ENCODE measurements at places on chromosomes 3 and 15.
A peak's percentile ranks its signal among the peaks of the same experiment; 100 is the strongest.

GRCh38 chr3:144059481-144059880, 87.9 kb downstream of the DIPK2A start:
- no peak for DNase-seq

DNA sequence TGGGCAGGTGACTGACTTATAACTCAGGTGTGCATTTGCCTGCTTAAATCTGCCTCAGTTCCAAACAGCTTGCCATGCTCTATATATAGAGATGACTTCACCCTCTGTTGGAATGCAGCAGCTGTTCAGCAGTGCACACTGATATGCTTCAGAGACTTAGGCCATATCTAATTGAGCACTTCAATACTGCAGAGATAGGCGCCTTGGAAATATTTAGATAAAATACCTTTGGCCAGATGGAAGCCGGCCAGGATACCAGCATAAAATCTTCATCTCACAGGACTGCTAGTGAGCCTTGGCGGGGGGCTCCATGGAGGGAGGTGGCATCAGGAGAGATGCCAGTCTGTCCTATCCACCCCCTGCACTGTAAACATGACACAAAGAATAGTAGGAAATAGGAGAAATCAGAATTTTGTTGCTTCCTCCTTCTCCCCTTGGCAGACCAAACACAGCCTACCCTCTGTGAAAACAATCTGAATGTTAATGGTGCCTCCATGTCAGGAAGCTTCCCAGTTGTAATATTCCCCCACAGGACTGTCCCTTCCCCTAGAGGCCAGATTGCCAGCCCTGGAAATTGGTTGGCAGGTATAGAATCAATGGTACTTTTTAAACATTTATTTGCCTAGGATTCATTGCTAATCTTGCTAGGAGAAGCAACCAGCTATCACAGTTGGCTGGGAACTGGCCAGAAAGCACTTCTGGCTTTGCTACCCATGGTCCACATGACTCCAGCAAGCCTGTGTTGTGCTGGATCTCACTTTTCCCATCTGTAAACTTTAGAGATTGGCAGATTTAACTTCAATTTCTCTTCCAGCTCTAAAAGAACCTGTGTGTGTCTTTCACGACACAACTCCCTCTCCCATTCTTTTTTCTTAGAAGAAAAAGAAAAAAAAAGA, 215.5 kb upstream of the KCNMB2 start:
- peak; percentile 27 for DNase-seq

- DNase-seq = no peak
Observed at GRCh38 chr3:158005391-158006100, 100.7 kb downstream of the SHOX2 start.

DNA sequence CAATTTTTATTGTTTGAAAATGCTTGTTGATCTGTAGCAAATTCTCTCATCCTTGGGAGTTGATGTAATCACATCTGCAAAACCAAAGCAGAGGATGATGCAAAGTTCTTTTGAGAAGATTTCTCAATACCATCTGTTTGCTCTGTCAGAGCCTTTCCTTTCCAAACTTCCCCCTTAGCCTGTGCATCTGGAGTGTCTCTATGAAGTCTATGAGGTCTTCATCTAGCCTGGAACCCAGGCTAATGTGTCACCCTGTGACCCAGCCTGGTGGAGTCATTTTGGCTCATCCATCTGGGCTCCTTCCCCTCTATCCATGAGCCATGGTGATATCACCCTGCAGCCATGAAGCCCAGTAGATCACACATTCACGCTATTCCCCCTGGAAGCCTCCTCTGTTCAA, 123.2 kb upstream of the SLC7A14 start:
- DNase-seq = no peak

GRCh38 chr3:70426071-70426470, 113.6 kb upstream of the MDFIC2 start:
- DNase-seq = no peak

DNA sequence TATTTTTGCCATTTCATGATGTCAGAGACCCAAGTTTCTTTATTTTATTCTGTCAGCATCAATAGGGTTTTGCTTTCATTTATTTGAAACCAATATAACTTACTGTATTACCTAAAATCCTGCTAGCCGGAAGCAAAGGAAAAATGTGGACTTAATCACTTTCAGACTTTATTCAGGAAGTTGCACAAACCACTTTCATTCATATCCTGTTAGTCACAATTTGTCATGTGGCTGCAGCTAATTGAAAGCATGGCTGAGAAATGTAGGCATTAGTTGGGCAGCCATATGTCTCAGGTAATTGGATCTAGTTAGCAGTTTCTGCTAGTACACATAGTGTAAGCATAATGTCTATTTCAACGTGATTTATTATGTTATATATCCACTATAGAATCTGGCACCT, 462.3 kb upstream of the SGO1 start:
- DNase-seq = no peak

DNA sequence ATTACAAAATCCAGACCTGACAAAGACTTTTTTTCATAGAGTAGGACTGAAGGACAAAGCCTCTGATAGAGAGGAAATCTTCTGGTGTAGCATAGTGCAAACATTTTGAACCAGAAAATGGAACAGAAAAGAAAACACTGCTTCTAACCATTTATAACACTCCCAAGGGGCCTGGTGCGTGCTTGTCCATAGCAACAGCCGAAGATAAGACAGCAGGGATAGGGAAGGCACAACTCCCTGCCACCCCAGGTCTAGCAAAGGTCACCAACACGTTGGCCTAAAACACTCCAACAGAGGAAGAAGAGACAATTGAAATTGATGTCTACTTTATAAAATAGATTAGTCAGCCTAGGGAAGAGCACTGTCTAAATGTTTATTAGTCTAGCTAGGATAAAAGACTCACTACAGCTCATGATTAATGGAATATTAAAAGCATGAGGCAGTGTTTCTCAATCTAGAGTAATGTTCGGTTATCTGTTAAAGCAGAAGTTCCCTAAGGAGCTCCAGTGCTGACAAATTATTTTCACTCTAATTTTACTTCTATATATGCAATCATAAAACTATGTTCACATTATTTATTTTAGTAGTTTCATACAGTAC, 145.2 kb downstream of the P3H2 start:
- DNase-seq = no peak

DNA sequence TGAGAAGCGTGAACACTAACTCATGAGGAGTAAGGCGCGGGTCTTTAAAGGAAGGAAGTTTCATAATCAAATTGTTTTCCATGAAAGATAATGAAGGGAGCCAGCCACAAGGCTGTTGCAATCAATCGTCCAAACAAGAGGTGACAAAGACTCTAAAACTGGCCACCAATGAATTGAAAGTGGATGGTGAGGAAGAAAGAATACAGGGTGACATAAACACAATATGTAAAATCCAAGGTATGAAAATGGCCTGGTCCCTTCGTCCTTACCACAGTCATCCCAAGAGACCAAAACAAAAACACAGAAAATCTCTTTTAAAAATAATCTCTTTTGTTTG, 12.0 kb downstream of the CD86 start:
- DNase-seq = no peak

DNA sequence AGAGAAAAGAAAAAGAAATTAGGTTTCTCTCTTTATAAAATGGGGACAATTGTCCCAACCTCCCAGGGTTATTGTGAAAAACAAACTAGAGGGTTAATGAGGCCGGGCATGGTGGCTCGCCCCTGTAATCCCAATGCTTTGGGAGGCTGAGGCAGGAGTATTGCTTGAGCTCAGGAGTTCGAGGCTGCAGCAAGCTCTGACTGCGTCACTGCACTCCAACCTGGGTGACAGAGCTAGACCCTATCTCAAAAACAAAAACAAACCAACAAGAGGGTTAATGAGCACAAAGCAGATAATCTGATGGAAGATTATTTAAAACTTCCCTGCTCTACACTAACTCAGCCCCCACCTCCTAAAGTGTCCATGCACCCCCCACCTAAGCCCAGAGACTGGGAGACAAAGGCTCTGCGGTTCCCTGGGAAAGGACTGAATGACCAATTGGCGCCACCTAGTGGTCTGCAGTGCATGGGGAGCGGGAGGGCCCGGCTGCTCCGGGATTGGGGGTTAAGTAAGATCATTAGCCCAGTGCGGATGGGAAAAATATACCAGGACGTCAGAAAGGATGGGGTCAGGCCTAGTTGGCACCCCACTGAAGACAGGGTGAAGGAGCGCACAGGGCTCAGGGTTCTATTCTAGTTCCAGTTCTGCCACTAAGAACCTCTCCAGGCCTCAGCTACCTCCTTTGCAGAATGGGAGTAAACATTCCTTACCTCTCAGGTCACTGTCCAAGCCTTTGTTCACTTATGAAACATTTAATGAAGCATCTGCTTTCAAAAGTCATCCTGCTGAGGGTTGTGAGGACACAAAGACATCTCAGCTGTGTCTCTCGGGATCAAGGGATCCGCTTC, 15.6 kb downstream of the PIF1 start:
- DNase-seq = peak; percentile 72

DNA sequence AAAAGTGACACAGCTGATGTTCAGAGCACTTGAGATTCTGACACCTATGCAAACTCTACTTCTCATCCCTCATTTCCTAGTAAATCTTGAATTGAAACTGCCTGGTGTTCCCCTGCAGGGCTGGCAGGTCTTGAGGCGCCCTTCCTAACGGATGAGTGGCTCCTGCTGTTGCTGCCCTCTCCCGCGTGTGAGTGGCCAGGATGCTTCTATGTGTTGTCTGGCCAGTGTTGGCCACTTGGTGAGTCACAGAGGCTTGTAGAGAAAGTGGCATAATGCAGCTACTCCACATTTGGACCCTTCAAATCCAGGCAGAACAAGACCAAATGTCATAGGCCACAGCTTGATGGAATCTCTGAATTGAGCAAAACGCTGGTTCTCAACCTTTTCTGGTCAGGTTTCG, 63.6 kb downstream of the MOBP start:
- DNase-seq = no peak

- peak; percentile 1 for DNase-seq
Observed at GRCh38 chr15:79339588-79340314, 28.8 kb downstream of the TMED3 start.

GRCh38 chr3:16332904-16333426, 68.0 kb downstream of the OXNAD1 start:
- no peak for DNase-seq

DNA sequence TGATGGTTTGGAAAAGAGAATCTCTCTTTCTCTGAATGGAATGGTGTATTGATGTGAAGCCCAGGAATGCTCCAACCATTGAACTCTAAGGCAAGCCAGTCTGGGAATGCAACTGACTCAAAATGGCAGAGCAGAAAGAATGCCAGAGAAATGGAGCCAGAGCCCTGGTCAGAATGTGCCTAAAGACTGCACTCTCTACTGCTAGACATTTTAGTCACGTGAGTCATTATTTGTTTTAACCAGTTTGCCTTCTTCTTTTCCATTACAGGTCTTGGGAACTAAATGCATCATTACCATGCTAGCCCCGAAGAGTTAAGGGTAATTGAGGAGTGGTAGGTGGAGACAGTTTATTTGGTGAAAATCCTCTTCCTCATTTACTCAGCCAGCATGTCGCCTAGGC, 67.3 kb upstream of the TRIM42 start:
- DNase-seq = no peak

GRCh38 chr3:89533275-89533674, 425.9 kb downstream of the EPHA3 start:
- DNase-seq = no peak

GRCh38 chr15:73991260-73991659, 835 bp downstream of the STOML1 start:
- DNase-seq = no peak

GRCh38 chr3:89113893-89114840, 6.7 kb downstream of the EPHA3 start:
- DNase-seq = peak; percentile 9

GRCh38 chr3:108755686-108756085, 1.5 kb downstream of the RETNLB start:
- DNase-seq = no peak

DNA sequence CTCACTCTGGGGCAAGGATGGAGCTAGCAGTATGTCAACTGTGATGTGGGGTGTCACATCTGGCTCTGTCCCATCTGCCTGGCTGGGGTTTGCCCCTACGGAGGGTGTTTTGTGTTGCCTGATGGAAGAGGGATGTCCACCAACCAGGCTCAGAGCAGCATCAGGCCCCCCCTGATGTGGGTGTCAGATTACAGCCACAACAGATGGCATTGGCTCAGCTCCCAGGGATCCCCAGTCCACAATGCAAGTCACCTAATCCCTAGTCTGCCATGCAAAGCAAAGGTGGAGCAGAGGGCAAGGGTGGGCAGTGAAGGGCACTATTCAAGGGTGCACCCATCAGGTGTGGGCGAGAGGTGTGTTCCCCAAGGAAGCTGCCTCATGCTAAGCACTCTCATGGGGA, 48.9 kb upstream of the AMOTL2 start:
- peak; percentile 45 for DNase-seq

GRCh38 chr15:73361337-73361736, 7.4 kb downstream of the HCN4 start:
- no peak for DNase-seq

GRCh38 chr3:52204337-52205073, 6.5 kb downstream of the ALAS1 start:
- no peak for DNase-seq

DNA sequence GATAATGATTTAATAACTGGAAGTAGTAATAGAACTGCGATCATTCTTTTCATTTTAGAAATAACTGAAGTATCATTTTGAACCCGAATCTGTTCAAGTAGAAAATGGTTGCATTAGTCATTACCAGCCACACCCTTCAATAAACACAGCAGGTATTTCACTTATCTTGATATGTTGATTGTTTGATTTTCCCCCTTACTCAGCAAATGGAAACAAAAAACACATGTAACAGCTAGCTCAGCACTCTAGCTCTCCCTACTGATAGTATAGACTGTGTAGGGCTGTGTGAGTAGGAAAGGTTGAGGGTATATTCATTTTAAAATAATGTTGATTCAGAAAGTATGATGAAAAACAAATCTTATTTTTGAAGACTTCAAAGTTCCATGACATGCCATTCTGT, 1.1 kb upstream of the GPR149 start:
- no peak for DNase-seq

DNA sequence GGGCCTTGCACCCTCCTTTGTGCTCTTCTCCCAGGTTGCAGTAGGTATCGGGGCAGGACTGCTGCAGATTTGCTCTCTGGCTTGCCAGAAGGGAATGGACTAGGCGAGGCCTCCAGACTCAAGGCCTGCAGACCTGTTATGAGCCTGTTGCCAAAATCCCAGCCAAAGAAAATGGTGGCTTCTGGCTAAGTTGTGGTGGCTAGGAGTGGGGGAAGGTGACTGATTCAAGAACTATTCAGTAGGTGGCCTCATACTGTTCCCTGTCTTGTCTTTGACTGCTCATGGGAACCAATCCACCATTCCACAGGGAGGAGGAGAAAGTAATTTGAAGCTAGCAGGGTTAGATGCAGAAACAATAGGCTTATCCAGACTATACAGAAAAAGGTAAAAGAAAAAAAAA, 380.4 kb upstream of the PROK2 start:
- no peak for DNase-seq

DNA sequence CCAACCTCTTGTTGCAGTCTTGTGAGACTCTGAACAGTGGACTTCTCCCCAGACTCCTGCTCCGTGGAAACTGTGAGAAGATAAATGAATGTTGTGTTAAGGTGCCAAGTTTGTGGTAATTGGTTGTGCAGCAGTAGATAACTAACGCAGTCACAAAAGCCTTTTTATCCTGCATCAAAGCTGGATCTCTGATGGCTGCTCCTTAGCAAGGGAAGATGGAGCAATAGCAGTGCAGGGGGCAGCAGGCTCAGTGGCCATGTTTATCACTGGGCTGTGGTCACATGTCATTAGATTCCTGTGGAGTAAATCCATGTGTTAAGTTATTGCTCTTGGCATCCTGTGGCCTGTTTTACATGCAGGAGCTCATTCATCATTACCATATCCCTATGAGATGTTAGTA, 13.5 kb downstream of the CMTM7 start:
- no peak for DNase-seq

GRCh38 chr3:122730240-122730639, 49.6 kb downstream of the PARP14 start:
- DNase-seq = no peak

- DNase-seq = no peak
Observed at GRCh38 chr3:160114355-160114995, 110.7 kb upstream of the C3orf80 start.
